ENCODE measurements at places on chromosomes 2 and 18.

DNA sequence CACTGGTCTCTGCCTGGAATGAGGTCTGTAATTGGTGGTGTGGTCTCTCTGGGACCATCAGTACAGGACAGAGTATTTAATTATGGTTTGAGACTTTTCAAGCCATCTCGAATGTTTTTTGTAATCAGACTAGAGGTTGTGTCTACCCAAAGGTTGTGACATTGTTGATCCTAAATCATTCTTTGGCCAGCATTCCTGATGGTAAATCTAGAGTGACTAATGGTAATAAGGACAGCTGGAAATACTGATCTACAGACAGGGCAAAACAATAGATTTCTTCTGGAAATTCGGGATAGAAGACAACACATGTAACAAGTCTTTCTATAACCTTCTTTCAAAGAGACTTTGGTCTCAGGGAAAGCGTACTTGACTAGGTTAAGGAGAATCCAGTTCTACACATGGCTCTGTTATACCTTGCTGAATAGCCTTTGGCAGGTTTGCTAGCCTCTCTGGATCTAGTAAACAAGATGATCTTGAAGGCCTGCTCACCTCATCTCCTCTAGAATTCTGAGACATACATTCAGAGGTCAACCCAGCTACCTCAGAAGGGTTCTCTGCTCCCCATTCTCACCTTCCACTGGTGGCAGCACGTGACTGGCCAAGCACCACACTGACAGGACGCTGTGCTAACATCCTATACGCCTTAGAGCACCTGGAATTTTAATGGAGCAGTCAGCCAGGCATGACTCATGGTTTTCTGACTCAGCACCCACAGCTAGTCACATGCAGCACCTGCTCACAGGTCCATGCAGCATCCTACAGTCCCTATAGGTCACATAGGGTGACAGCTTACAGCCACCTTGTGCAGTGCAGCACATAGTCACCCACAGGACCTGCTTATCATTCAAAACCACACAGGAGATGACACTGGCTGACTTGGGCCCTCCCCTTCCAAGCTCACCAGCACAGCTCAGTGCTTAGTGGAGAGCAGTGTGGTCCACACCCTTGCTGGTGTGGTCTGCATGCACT lies 12.2 kb downstream of the PLB1 start:
- no peak for DNase-seq

GRCh38 chr2:123073956-123074355 lies 951.1 kb upstream of the CNTNAP5 start:
- DNase-seq, result no peak

GRCh38 chr2:222912117-222912516 lies 51.3 kb downstream of the ACSL3 start:
- no peak for DNase-seq

DNA sequence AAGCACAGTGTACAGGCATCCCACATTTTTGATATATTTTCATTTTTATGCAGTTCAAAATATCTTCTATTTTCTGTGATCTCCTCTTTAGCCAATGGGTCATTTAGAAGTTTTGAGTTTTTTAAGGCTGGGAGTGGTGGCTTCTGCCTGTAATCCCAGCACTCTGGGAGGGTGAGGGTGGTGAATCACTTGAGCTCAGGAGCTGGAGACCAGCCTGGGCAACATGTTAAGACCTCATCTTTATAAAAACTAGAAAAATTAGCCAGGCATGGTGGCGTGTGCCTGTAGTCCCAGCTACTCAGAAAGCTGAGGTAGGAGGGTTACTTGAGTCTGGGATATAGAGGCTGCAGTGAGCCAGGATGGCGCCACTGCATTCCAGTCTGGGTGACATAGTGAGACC lies 17.8 kb downstream of the UBR3 start:
- no peak for DNase-seq

DNA sequence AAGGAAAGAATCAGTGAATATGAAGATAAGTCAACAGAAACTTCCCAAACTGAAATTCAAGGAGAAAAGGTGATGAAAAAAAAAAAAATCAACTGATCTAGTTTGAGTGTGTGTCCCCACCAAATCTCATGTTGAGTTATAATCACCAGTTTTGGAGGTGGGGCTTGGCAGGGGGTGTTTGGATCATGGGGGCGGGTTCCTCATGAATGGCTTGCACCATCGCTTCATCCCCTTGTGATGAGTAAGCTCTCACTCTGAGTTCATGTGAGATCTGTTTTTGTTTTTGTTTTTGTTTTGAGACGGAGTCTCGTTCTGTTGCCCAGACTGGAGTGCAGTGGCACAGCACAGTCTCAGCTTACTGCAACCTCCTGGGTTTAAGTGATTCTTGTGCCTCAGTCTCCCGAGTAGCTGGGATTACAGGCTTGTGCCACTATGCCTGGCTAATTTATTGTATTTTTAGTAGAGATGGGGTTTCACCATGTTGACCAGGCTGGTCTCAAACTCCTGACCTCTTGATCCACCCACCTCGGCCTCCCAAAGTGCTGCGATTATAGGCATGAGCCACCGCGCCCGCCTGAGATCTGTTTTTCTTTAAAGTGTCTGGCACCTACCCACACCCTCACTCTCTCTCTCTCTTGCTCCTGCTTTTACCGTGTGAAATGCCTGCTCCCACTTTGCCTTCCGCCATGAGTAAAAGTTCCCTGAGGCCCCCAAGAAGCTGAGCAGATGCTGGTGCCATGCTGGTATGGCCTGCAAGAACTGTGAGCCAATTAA lies 4.0 kb upstream of the SLC66A2 start:
- no peak for DNase-seq

DNA sequence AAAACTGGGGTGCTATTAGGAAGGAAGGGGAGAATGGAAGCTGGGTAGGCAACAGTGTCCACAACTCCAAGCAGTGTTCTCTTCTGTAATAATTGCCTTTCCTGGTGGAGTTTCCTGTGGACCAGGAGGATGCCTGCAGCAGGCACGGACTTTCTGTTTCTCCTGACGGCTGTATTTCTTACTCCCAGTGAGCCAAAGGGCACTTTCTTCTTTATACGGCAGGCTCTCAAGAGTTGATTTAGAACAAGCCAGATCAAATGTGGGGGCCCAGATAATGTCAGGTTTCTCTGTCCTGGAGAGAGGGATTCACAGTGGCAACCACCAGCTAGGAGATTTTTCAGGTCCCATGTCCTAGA lies 13.0 kb upstream of the PROC start:
- DNase-seq, result no peak

- DNase-seq, result no peak
Measured at GRCh38 chr2:100178085-100178788, 35.8 kb upstream of the AFF3 start.

DNA sequence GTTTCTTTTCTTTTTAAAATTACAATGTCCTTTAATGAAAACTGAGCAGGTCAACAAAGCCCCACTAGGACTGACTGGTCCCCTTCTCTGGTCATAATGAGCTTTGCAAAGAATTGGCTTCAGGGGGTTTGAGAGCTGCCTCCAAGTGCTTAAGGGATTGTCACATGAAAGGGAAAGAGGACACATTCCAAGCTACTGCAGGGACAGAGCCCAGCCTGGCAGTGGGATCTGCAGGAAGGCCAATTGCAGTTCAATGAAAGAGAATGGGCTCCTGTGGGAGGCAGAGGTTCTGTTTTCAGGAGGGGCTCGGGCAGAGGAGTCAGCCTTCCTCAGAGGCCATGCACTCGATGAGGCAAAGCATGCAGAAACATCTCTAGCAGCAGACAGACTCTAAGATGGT lies 84.1 kb upstream of the ACKR3 start:
- DNase-seq, result no peak

GRCh38 chr2:221377597-221377996 lies 194.5 kb downstream of the EPHA4 start:
- no peak for DNase-seq

- DNase-seq, result no peak
Measured at GRCh38 chr2:112163541-112163981, 25.4 kb downstream of the FBLN7 start.

- no peak for DNase-seq
Measured at GRCh38 chr18:76602191-76602590, 107.1 kb upstream of the ZNF516 start.

DNA sequence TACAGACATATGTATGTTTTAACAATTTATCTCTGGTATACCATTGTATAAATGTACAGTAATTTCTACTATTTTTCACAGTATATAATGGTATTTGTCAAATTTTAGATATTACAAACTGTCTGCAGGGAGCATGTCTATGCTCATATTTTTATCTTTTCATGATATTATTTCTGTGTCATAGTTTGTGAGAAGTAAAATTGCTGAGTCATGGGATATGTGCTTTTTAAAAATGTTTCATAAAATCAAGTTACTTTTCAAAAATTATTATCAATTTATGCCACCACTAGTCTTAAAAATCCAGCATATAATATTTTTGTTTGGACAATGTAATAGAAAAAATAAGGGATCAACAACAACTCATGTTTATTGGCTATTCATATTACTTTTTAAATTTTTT lies 9.1 kb upstream of the ZNF804A start:
- no peak for DNase-seq

- no peak for DNase-seq
Measured at GRCh38 chr2:132876745-132877391, 206.9 kb upstream of the LYPD1 start.

GRCh38 chr2:152462779-152463178 lies 127.8 kb downstream of the FMNL2 start:
- no peak for DNase-seq

- no peak for DNase-seq
Measured at GRCh38 chr18:70649683-70650082, 360.8 kb downstream of the SOCS6 start.

DNA sequence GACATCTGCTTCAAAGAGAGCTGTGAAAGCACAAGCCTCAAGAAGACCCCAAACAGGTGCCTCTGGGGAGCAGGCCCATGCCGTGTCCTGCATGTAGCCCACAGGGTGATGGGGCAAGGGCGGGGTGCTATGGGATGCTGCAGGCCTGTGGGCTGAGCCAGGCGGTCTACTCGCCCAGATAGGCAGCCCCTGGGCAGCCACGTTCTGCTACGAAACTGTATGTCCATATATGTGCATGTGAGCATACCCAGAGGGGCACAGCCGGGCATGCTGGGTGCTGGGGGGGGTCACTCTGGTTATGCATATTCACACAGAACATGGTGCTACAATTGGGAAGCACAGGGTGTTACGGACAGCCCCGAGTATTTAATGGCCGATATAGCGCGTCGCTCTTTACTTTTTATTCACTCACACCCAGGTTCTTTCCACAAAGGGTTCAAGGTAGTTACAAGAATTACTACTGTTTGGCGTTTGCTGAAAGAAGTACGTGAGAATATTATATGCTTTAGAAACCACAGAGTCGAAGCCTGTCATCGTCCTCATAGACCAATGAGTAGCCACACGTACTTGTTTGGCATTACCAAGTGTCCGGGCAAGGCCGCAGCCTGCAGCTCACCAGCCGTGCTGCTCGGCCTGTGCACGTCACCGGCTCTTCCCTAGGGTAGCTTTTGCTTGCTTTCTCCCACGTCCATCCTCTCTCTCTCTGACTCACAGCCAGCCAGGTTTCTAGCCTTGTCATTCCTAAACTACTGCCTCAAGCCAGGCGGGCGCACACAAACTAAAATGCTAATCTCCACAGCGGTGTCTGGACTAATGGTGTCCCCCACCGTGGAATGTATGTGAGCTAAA lies 14.4 kb downstream of the MTERF4 start:
- DNase-seq, result no peak

DNA sequence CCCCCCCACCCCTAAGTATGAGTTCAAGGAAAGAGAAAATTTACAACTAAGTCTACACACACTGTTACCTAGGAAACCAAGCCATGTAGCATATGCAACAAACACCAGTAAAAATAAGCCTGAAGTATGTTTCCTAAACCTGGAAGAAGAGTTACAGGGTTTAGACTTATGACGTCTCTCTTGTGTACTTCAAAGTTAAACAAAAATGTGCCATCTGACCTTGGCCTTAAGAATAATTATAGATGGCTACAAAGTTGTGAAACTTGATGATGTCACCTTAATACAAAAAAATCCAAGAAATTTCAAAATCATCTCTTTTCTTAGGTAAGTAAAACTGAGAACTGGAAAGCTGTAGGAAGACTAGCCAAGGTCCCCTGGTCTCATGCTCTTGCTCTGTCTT lies 297.6 kb upstream of the NRXN1 start:
- DNase-seq, result no peak

All from brain pericyte (primary cell).